ENCODE measurements at places on chromosomes 3 and 15. TPM values are rescaled to one million over a fixed set of nuclear protein-coding genes. Genes with fewer than 3 reads are reported as not detected.

DNA sequence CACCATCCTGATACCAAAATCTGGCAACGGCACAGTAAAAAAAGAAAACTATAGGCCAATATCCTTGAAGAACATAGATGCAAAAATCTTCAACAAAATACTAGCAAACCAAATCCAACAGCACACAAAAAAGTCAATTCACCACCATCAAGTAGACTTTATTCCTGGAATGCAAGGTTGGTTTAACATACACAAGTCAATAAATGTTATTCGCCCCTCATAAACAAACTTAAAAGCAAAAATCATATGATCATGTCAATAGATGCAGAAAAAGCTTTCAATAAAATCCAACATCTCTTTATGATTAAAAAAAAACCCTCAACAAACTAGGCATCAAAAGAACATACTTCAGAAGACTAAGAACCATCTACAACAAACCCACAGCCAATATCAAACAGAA is 252.9 kb downstream of the UACA start:
- no peak for DNase-seq

DNA sequence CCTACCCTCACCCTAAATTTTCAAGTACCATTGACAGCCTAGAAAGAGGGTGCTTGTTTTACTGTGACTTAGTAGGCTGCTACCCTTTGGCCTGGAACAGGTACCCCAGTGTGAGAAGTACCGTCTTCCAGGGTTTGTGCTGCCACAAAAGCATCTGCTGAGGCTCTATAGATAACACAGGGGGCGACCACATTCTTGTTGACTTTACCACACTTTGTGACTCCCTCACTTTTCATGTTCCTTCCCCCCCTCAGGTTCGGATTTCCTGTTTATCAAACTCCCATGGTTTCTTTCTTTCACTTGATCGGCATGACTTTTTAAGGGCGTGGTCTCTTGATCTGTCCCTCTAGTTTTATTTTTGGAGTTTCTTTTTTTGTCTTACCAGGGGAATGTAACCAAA is 23.5 kb downstream of the EXOG start:
- no peak for DNase-seq

DNA sequence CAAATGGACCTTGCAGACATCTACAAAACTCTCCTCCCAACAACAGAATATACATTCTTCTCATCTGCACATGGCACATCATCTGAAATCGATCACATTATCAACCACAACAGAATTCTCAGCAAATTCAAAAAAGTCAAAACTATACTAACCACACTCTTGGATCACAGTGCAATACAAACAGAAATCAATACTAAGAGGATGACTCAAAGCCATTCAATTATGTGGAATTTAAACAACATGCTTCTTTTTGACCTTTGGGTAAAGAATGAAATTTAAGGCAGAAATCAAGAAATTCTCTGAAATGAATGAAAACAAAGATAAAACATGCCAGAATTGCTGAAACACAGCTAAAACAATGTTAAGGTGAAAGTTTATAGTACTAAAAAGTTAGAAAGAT is 358.1 kb downstream of the NSUN3 start:
- DNase-seq: no peak

GRCh38 chr3:169929830-169930519 is 18.6 kb downstream of the SAMD7 start:
- no peak for DNase-seq

DNA sequence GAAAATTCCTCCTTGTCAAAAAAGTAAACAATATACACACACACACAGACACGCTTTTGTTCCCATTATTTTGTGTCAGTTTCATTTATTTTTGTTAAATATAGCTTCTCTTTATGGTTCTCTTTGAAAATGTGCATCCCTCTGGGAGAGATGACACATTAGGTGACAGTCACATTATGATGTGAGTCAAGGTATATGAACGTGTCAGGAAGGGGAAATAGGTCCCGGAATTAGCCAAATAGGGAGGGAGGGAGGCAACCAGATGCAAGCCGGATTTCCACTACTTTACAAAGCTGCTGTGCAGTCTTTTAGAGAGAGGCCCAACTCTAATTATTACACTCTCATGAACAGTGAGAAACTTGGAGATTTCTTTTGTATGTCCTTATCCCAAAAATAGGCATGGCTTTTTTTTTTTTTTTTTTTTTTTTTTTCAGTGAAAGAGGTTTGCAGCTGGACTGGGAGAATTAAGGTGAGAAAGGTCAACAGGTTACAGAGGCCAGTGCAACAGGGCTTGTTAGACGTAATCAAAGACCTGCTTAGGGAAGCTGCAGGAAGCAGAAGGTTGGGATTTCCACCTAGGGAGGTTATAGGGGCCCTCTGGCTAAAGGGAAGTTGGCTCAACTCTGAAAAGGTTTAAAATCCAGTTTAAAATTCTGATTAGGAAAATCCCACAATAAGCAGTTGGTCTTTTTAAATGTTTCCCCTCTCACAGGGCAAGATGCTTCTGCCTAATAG is 240.5 kb upstream of the UBE2E1 start:
- no peak for DNase-seq

GRCh38 chr3:86229086-86229774 is 761.7 kb downstream of the VGLL3 start:
- no peak for DNase-seq

DNA sequence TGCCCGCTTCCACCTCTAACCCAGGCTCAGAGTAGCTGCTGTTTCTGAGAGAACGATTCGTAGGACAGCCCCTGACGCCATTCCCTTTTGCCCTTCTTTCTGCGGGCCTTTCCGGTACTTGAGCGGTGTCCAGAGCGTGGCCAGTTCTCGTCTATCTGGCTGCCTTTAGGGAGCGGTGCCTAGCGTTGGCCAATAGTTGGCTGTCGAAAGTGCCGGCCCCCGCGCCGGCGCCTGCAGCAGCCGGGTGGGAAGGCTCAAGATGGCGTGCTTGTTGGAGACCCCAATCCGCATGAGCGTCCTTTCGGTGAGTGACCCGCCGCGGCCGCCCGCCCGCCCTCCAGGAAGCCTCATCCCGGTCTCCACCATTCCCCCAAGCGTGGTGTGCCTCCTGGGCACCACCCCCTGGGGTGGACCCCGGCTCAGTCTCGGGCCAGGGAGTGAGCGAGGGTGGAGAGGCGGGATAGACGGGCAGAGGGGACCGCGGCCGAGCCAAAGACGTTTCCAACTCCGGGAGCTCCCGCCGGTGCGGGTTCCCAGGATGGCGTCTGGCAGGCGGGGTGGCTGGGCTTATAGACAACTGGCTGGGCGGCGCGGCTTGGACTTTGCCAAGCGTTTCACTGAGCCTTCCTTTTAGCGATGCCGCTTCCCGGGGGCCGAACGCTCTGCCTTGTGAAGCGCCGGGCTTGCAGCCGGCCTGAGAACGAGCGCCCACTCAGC is at the start of gene ARMC8:
Gene ARMC8 (plus strand): TSS at position 6 of the 717 bp plus-strand sequence. CDS start 254 bp downstream, at position 260.
- no peak for DNase-seq

GRCh38 chr3:25365636-25366035 is 62.4 kb upstream of the RARB start:
- DNase-seq: no peak

Gene RPL14
- total RNA-seq: 2,715 TPM

Data from activated naive CD4-positive, alpha-beta T cell treated with anti-CD3 and anti-CD28 coated beads, Interleukin-2, amount 50 U/mL, for 72 hours (primary cell).